ENCODE measurements at places on chromosomes 6 and 20.

- DNase-seq = no peak
These were observed 45.9 kb upstream of the SCGN start for GRCh38 chr6:25606151-25606550.

DNA sequence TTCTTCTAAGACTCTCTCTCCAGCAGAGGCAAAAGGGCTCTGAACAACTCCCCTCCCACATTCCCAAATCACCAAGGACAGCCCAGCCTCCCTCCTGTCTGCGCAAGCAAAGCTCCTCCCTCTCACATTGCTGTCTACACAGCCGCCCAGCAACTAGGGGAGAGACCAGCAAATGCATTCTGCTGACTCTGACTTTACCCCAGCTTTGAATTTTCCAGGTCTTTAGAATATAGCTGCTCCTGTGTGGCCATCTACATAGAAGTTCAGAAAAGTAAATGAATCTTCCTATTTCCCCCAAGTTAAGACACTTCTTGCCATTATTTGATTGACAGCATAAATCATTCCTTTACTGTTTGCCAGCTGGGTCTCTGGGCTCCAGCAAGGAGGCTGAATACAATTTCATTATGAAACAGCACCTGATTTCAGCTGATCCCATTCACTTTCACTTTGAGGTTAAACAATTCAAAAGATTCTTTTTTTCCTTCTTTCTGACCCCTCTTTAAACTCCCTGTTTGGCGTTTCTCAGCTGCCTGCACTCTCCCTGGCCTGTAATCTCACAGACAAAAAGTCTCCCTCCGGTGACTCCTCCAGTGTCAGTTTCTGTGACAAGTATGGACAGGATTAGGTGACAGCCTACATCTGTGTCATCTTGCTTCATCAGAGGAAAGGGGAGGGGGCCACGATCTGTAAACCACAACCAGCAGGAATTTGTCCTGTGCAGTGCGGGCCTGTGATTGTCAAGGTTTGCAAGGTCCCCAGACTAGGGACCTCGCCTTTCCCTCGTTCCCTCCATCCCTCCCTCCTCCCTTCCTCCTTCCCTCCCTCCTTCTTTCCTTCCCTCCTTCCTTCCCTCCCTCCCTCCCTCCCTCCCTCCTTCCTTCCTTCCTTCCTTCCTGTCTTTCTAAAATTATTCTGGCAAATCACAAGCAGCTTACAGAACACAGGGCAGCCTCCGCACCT lies 205.6 kb upstream of the RIN2 start:
- no peak for DNase-seq

DNA sequence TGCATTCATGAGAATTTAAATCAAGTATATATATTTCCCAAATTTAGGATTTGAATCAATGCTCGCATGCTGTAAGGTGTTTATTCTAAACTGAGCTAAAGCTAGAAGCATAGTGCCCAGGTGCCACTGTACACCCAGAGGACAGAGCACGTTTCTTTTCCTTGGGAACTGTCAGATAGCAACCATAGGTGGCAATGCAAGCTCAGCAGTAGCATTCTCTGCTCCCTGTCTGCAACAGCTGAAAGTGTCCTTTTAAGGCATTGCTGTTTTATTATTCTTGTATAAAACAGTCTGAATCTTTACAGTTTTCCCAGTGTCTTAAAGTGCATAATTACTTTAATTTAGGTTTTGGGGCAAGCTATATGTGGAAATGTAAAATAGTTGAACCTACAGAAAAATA lies 443.4 kb upstream of the MMS22L start:
- no peak for DNase-seq

GRCh38 chr6:4318321-4318720 lies 182.9 kb upstream of the ECI2 start:
- DNase-seq = no peak

- no peak for DNase-seq
These were observed 2.9 kb downstream of the RANBP9 start for GRCh38 chr6:13708736-13709135.

- DNase-seq = no peak
These were observed 26.3 kb downstream of the SPDEF start for GRCh38 chr6:34529665-34530327.

- DNase-seq = no peak
These were observed 9.3 kb downstream of the ELOVL5 start for GRCh38 chr6:53339424-53339823.

- peak; percentile 58 for DNase-seq
These were observed 6.3 kb downstream of the ZMYND8 start for GRCh38 chr20:47350181-47350550.

- DNase-seq = no peak
These were observed 105.6 kb upstream of the RNF24 start for GRCh38 chr20:4120921-4121321.

- DNase-seq = no peak
These were observed 101.3 kb downstream of the RTN4IP1 start for GRCh38 chr6:106527979-106528378.

DNA sequence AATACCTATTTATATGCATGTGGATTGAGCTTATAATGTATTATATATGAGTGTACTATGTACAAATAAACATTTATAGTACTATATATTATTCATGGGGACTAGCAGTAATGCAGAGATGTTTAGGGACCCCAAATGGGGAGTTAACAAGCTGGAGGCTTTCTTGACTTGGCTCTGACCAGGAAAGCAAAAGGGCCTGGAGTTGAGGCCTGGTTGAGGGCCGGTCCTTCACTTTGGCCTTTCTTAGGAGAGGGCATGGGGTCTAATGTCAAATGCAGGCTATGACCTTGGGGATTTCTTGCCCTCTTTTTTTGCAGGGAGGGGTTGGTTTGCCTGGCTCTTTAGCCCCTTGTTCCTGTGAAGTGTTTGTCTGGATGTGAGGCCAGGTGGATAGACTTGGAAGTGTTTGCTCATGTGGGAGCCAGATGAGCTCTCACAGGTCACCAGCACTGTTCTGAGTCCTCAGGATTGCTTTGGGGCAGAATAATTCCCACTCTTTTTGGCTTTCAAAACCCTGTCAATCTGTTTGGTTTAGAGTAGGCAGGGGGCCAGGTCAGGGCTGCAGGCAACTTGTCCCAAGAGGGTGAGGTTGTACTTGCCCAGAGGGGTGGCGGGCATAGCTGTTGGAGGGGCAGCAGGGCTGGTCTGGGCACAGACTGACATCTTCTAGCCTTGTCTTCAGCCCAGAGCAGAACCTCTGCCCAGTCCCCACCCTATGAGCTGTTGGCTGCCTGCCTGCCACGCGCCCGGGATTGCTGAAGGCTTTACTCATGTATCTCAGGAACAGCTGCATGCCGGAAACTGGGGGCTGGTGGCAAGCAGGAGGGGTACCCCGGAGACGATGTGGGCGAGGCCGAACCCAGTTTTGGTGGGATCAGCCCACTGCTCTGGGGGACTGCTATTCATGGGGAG lies 14.6 kb downstream of the TJAP1 start:
- no peak for DNase-seq

DNA sequence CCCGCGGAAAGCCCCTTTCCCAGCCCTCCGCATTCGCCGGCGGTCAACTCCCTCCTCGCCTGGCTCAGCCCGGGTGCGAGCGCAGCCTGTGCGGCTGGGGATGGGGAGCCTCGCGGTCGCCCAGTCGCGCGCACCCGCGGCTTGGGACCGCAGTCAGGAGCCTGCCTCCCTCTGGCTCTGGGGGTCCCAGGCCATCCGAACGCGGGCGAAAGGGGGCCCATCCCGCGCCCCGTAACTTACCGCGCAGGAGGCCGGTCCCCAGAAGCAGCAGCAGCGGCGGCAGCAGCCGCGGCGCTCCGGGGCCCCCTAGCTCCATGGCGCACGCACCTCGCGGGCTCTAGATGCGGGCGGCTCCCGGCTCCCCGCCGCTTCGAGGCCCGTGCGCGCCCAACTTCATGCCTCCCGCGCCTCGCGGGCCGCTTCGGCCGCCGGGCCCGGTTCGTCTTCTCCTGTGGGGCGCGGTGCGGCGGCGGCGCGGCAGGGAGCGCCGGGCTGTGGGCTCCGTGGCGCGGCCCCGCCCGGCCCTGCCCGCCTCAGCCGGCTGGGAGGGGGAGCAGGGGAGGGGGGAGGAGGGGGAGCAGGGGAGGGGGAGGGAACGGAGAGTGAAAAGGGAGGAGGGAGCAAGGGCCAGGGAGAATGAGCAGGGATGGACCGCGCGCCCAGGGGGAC lies at the start of gene CHRNA4:
Gene CHRNA4 (minus strand): TSS at position 500 of the 669 bp plus-strand sequence. CDS start 184 bp downstream, at position 316.
- DNase-seq = no peak

GRCh38 chr20:14919501-14920081 lies 582.2 kb upstream of the FLRT3 start:
- DNase-seq = no peak

GRCh38 chr6:123913863-123914262 lies 110.2 kb downstream of the NKAIN2 start:
- DNase-seq = no peak

- DNase-seq = no peak
These were observed 5.6 kb upstream of the PXMP4 start for GRCh38 chr20:33725607-33726264.

DNA sequence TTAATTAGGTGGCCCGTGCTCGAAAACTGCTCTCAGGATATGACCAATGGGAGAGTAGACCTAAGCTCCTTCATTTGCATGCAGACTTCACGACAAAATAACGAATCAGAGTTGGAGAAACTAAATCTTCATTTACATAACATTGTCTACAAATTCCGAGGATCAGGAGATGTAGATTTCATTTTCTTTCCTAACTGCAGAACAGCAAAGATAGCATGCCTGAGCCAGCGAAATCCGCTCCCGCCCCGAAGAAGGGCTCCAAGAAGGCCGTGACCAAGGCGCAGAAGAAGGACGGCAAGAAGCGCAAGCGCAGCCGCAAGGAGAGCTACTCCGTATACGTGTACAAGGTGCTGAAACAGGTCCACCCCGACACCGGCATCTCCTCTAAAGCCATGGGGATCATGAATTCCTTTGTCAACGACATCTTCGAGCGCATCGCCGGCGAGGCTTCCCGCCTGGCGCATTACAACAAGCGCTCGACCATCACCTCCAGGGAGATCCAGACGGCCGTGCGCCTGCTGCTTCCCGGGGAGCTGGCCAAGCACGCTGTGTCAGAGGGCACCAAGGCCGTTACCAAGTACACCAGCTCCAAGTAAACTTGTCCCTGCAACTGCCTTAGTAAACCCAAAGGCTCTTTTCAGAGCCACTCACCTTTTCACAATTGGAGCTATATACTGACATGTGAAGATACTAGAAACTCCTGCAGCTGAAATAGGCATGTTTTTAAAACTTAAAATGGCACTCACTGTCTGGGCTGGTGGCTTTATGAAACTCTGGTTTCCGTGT lies 96.5 kb downstream of the HFE start:
- DNase-seq = peak; percentile 77

DNA sequence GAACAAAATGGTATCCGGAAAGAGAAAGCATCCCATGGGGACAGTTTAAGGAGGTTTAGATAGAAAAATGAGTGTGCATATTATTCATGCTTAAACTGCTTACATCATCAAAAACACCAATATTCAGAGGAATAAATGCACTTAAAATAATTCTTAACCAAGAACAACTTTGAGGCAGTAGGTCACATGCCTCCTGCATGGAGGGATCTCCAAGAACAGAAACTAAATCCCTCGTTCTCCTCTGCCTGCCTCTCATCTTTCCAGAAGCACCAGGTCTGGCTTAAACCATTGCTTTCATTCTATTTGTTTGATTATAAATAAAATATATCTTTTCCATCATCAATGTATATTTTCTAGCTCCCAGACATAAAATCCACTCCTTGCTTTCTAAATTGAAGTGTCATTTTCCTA lies 103.5 kb upstream of the QKI start:
- DNase-seq = no peak

- DNase-seq = no peak
These were observed 4.1 kb upstream of the EFHC1 start for GRCh38 chr6:52415917-52416628.

DNA sequence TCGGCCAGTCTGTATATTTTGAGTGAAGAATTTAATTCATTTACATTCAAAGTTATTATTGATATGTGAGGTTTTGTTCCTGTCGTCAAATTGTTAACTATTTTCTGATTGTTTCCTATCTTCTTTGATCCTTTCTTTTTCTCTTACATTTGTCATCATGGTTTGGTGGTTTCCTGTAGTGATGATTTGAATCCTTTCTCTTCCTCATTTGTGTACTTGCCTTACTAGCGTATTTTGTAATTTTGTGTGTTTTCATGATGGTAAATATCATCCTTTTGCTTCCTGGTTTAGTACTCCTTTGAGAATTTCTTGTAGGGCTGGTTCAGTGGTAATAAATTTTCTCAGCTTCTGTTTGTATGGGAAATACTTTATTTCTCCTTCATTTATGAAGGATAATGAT lies 151.7 kb upstream of the CEP162 start:
- no peak for DNase-seq

- no peak for DNase-seq
These were observed 139.8 kb downstream of the LY86 start for GRCh38 chr6:6728169-6728941.

DNA sequence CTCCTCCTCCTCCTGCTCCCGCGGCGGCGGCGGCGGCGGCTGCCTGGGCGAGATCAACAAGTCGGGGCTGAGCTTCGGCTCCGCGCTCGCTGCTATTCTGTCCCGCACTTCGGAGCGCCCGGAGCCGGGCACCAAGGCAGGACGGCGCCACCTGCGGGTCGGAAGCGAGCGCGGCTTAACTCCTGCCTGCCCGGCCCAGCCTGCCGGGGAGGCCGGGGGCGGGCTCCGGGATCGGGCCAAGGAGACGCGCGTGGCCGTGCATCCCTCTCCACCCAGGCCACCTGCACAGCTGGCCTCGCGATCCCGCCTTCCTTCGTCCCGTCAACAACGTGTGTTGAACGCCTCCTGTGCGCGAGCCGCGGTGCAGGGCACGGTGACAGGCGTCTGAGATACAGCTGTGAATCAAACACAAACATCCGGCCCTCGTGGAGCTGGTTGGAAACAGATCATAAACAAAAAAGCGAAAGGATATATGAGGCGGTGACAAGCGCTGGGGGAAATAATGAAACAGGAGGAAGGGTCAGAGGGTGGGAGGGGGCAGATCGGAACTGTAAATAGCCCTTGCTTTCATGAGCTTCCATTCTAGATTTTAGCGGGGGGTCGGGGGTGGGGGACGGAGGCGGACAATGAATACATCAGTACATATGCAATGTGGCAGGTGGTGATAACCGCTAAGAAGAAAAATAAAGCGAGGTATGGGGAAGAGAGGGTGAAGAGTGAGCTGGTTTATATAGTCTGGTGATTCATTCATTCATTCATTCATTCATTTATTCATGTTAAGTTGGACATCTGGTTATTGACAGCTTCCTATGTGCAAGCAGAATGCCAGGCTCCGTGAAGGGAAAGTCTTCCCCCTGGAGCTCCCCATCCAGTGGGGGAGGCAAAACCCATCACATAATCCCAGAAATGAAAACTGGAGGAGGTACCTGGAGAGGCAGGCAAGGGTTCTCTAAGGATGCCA lies 2.0 kb upstream of the KCNB1 start:
- peak; percentile 39 for DNase-seq

DNA sequence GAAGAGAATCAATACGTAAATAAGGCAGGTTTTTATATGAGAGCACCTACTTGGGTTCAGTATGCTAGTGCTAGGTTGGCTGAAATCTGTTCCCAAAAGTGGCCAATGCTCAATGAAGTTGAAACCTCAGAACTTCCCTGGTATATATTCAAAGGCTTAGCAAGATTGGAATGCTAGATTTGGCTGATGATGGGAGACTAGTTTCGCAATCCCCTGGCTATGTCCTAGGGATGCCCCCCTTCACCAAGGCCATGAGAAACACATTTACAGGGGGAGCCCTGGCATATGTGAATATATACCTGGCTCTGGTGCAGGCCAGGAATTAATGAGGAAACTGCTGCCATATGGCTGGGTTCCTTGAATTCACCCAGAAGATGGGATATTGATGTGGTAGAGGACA lies 142.4 kb upstream of the C6orf118 start:
- no peak for DNase-seq

Measured in central memory CD4-positive, alpha-beta T cell (primary cell).